ENCODE measurements at places on chromosomes 13 and 19.

DNA sequence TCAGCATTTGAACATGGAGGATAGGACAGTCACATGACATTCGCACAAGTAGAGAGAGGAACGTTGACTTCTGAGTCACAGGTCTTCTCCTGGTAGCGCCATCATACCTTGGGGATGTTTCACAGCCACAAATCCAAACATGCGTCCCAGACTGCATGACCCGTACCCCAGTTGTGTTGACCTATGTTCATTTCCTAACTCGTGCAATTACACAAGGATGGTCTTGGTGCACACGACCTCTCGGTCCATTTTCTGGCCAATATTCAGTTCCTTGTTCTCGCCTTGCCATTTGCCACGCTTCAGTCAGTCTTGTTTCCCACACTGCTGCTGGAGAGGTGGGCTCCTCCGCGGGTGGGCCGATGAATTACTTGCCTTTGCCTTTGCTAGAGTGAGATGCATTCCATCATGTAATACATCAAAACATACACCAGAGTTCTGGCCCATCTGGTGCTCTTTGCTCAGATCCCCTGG, 87.3 kb downstream of the COL4A2 start:
- peak; percentile 88 for DNase-seq

DNA sequence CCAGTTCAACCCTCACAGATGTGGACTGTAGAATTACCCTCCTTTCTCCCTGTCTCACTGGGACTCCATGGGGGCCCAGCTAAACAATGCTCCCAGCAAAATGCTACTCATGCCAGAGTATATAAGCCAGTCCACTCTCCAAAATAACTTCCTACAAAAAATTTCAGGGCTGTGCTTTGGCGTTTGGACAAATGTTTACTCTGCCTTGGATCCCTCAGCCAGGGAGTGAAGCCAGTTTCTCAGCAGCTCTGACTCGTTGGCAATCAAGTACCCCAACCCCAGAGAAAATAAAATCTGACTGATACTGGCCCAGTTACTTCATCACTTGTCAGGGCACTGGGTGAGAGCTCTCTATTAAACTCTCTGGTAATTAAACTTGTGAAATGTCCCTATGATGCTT, 250.4 kb downstream of the TSHZ3 start:
- no peak for DNase-seq

GRCh38 chr13:40181203-40181845, 485.1 kb downstream of the FOXO1 start:
- DNase-seq = peak; percentile 85

DNA sequence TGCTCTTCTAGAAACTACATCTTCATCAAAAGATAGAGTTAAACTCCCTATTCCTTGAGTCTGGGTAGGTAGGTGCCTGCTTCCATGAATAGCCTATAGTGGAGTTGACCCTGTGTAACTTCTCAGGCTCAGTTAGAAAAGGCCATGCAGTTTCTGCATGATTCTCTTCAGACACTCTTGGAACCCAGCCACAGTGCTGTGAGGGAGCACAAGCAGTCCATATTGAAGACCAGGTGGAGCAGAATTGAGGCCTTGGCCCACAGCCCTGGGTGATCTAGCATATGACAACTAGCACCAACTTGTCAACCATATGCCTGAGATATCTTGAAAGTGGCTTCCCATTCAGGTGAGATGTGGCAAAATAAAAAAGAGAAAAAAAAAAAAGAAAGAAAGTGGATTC, 10.3 kb upstream of the PAN3 start:
- no peak for DNase-seq

- no peak for DNase-seq
Measured at GRCh38 chr13:94115054-94115453, 364.4 kb downstream of the DCT start.

DNA sequence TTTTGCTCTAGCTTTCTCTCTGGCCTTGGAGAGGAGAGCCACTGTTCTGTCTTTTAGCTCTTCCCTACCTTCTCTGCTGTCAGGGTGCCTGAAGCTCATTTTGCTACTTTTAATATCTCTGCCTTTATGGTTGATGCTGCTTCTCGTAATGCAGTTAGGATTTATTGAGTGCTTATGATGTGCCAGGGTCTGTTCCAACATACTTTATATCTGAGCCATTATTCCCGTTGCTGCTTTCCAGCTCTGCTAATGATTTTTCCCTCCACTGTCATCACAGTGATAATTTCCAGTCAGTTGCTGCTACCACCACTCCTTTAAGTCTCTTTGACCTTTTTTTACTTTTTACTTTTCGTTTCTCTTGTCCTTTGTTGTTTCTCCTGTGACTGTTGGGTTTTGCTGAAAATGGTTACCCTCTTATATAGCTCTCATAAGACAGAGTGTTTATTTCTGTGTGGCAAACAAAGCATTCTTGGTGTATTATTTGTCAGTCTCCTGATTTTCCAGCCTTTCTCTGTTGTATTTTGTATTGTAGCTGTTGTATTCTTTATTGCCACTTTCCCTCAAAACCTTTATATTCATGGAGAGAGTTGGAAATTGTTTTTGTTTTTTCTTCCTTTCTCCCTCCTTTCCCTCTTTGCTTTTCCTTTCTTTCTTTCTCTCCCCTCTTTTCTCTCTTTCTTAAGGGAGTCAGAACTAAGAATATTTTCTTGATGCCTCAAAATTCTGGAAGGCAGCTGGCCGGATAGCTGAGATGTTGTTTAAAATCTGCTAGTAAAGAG, 37.4 kb downstream of the COG6 start:
- DNase-seq = no peak

DNA sequence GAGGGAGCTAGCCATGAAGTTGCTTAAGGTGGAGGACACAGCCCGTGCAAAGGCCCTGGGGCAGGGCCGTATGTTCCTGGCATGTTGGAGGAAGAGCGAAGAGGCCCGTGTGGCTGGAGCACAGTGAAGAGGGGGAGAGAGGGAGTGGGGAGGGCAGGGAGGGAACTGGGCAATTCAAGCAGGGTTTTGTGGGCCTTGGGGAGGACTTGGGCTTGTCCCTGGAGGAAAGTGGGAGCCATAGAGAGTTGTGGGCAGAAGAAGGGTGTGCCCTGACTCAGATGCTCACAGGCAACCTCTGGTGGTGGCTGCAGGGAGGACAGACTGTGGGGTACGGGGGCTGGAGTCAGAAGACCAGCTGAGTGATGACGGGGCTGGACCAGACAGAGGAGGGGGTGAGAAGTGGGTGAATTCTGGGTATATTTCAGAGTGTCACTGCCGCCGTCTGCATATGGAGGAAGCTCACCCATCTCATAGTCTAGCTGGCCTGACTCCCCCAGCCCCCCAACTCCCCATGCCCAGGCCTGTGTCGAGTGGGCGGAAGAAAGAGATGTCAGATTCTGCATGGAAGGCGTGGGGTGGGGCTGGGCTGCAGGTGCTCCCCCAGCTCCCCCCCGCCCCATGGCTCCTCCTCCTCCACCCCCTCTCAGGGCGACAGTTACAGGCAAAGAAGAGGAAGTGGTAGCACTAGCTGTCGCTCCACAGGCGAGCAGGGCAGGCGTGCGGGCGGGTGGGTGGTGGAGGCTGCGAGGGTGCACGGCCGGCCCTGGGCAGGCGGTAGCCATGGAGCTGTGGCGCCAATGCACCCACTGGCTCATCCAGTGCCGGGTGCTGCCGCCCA, at the start of gene VAV1:
VAV1 (plus strand) TSS at position 681 of the 838 bp plus-strand sequence; CDS start at position 781, 100 bp downstream.
- no peak for DNase-seq

DNA sequence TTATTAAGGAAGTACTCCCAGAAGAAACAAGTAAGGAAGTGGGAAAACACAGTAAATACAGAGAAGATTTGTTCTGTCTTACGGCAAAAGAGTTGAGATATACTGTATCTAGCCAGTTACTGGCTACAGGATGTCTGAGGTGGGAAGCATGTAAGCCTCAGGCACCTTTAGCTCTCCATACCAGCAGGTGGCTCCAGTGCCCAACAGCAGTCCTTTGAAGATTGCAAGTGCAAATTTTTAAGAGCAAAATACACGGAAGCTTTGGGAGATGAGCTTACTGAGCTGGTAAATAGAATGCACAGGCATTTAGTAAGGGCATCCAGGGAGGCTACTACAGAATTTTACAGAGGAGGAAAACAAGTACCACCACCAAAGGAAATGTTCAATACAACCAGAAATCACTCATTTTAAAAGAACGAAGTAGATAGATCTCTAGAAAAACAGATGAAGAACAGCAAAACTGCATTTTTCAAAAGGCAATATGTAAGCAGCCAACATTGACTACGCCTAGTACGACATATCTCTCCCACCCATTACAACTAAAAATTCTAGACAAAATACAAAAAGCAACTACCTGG, 57.9 kb upstream of the VSTM2B start:
- no peak for DNase-seq

DNA sequence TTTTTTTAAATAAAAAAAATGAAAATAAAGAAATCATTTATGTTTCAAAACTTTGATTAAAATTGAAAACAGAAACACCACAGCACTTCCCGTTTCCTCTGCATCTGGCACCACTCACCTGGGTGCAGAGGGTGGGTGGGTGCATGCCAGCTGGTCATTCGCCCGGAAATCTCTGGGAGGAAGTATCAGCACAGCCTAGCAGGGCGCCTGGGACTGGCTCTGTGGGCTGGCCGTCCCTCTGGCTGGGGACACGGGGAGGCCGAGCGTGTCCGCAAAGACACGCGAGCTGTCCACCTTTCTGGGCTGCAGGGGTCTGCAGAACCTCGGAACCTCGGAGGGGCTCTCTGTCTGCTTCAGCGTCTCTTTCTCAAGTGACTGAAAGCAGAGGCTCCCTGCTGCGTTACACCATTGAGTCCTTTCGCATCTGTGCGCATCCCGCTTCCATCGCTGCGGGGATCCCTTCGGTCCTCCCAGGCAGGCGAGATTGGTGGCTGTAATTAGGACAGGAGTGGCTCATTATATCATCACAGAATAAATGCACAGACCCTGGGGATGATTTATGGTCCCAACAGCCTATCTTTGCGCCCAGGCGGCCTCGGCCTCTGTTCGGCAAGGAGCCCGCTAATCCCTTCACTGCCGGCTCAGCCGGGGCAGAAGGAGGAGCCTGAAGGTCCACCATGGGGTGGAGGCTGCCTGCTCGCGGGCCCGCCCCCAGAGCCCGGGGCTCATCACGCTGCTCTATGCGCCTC, 17.2 kb downstream of the CRTC1 start:
- peak; percentile 33 for DNase-seq

- DNase-seq = no peak
Measured at GRCh38 chr19:15548648-15549047, 40.3 kb downstream of the CYP4F22 start.

GRCh38 chr13:60009300-60010253, 154.2 kb downstream of the DIAPH3 start:
- no peak for DNase-seq

GRCh38 chr13:27130979-27131623, 40.5 kb downstream of the USP12 start:
- no peak for DNase-seq

GRCh38 chr13:50685956-50686355, 157.5 kb downstream of the DLEU7 start:
- no peak for DNase-seq

DNA sequence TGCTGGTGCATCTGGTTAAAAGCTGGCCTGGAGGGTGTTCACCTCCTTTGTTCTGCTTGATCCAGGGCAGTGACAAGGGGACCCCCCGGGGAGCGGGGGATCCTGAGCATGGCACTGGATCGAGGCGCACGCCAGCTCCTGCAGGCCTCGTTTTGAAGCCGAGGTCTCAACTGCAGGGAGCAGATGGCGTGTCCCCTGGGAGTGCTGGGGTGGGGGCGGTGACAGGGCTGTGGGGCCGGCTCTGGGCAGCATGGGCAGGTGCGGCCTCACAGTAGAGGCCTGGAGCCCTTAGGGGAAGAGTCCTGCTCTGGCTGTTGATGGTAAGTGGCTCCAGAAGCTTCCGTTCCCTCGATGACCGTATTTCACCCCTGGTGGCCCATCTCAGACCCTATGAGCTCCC, 51.8 kb downstream of the CRTC1 start:
- DNase-seq = no peak

GRCh38 chr13:27979765-27980279, 8.7 kb downstream of the URAD start:
- DNase-seq = no peak

DNA sequence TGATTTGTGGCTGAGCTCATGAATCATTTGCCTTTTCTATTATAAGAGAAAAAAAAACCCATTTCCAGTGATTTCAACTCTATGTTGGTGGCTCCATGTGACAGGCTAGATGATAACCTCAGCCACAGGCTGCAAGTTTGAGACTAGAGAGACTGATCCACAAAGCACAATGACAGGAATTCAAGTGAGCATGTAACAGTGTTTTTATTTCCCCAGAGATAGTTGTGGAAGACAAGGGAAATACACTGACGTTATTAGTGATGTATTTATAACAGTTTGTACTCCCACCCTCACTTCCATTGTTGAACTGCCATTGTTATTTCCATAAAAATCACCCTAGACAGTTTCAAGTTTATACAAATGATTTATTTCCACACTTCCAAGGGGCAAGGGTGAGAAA, 27.9 kb upstream of the EDNRB start:
- DNase-seq = no peak

GRCh38 chr13:21043898-21044297, 17.5 kb downstream of the LATS2 start:
- peak; percentile 60 for DNase-seq

DNA sequence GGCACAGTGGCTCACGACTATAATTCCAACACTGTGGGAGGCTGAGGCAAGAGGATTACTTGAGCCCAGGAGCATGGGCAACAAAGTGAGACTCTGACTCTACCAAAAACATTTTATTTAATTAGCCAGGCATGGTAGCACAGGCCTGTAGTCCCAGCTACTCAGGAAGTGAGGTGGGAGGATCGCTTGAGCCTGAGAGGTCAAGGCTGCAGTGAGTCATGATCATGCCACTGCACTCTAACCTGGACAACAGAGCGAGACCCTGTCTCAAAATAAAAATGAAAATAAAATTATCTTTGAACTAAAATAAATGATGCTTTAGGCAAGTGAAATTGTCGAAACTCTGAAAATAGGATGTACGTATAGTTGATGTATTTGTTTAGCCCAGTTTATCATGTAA, 8.2 kb upstream of the CLN5 start:
- DNase-seq = no peak

DNA sequence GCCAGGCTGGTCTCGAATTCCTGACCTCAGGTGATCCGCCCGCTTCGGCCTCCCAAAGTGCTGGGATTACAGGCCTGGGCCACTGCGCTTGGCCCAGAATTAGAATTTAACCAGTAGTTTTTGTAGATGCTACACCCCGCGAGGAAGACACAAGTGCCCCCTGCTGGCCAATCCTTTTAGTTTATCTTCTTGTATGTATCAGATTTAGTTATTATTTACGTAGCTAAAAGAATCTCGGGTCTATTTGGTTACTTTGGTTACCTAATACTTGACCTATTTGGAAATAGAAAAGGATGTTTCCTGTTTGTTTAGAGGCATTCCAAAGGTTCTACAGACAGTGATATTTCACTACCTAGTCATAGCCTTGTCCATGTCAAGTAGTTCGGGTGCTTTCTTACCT, 22.0 kb downstream of the MUC16 start:
- no peak for DNase-seq
